ENCODE measurements at places on chromosomes 2 and 18.

GRCh38 chr18:55920063-55920462 lies 332.1 kb upstream of the TCF4 start:
- no peak for DNase-seq

DNA sequence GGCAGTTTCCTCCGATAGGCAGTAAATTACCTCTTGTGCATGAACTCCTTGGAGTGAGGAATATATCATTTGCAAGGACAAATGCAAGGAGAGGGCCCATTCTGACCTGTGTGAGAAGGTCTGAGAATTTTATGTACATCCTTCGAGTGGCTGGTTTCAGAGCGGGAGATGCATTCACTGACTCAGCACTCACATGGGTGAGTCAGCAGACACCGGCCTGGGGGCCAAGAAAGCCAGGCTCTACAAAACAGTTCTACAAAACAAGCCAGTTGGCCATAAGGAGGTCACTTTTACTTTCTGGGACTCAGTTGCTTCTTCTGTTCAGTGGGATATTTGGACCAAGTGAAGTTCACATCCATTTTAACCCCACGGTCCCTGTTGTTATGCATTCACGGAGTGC lies 35.3 kb downstream of the CYP26B1 start:
- no peak for DNase-seq

DNA sequence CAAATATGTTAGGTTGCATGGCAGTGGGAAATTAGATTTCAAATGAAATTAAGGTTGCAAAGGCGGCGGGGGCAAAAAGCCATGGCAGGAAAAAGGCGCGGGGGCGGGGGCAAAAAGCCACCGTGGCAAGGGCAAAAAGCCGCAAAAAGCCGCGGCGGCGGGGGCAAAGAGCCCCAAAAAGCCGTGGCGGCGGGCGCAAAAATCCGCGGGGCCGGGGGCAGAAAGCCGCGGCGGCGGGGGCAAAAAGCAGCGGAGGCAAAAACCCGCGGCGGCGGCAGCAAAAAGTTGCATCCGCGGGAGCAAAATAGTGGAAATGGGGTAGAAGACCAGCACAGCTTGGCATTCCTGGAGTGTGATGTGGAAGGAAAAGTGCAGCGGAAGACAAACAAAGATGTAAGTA lies 417.1 kb downstream of the ANKRD30B start:
- no peak for DNase-seq

- DNase-seq, result no peak
Measured at GRCh38 chr2:145360129-145360790, 840.3 kb upstream of the ZEB2 start.

- DNase-seq, result no peak
Measured at GRCh38 chr2:219461047-219461514, 26.4 kb downstream of the SPEG start.

GRCh38 chr18:8525692-8526091 lies 83.5 kb upstream of the RAB12 start:
- no peak for DNase-seq

DNA sequence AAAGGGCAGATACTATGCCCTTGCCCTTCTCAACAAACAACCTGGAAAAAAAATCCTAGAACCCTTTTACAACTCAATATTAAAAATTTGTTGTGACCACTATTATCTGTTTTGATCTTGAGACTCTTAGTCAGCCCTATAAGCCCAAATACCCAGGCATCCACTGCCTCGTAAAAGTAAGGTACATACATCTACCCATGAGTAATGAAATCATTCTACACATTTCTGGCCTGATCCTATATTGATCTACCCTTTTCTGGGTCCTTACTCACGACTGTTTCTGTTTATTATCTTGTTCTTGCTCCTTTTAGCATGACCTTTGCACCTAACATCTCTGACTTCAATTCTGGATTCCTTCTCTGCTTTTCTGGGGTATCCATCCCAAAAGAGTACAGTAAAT lies 56.8 kb downstream of the SCG2 start:
- no peak for DNase-seq

DNA sequence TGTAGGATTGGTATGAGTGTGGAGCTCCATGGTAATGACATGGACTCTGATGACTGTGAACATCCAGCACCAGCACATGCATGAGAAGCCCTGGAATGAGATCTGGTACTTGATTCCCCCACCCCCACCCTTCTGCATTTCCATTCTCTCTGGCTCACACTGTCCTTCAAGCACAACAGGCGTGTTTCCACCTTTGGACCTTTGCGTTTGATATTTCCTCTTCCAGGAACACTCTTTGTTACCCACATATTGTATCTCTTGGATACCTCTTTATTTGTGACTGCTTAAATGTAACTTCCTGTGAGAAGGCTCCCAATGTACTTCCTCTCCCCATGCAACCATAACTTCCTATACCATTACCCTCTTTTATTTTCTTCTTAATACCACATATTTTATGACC lies 263.8 kb downstream of the HNMT start:
- no peak for DNase-seq

DNA sequence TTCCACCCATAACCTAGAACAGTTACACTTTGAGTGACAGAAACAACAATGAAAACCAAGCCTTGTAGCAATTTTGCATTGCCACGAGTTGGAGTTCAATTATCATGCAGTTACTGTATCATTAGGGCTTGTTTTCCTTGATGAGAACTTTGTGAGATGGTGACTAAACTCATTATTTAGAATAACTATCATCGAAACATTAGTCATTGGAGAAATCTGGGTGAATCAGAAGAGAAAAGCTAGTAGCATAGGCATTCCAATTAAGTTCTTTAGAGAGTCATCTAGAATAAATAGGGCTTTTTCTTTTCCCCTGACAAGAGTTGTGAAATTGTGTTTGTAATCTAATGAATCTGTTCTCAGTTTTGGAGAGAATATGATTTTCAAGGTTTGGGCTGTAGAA lies 122.8 kb upstream of the DOCK10 start:
- DNase-seq, result no peak

- DNase-seq, result no peak
Measured at GRCh38 chr2:160085662-160086061, 23.2 kb upstream of the PLA2R1 start.

DNA sequence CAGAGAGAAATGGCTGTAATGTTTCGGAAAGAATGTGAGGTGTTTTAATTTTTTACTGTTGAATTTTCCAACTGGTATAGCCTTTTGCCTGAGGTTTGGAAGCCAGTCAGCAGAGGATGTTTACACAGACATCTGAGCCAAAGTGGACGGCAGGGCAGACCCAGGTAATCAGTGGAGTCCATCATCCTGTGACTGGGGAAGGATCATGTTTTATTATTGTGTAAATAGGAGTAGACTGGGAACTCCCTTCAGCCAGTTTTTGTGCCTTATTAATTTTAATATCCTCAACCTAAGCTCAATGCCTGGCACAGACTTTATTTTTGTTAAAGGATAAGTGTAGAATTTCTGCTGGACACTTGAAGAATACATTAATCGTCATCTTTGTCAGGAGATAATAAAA lies 142.0 kb upstream of the GAREM1 start:
- DNase-seq, result no peak

DNA sequence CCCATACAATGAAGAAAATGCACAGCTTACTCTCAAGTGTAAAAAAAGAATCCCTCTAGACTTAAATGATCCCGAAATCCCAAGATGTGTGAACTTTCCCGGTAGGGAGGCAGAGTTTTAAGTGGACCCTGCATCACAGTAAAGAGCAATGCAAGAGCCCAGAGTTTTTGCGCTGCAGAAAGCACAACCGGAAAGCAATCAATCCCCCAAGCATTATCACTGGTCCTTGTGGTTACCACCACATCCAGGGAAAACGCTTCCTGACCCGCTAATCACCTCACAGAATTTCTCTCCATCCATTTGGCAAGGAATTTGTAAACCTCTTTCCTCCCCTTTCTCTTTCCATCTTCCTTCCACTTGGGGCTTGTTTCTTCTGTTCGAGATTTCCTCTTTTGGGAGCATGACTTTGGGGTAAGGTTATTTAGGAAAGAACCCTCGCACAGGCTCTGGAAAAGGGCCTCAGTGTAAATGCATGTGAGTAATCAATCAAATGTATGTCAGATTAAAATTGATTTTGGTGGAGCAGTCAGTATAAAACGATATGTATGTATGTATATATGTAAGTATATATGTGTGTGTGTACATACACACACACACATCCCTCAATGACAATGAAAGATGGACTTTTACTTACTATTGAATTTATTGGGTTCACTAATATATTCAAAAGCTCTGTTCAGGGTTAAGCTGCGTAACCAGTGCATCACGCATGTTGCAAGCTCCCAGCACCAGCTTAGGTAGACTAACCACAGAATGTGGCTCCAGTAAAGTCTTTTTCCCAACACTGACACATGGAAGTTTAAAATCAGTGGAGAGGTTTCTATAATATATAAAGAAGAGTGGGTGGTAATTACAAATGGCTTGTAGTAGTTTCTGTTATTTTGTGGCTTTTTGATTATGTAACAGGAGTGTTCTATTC lies 1.6 kb downstream of the PLCL1 start:
- peak; percentile 50 for DNase-seq

DNA sequence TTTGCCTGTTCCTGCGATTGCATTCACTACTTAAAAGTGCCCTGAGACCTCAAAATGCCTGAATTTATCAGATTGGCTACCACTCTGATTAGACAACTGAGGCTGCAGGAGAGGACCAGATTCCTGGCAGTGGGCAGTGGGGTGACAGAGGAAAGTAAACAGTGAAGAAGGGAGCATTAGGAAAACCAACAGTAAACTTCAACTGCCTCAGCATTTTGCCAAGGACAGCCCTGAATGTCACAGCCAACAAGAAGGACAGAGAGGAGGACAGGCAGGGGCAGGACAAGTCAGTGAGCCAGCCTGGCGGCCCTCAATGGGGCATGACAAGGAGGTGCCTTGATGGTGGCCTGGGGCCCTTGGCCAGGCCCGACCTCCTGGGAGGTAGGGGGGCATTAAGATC lies 24.3 kb downstream of the ACMSD start:
- no peak for DNase-seq

DNA sequence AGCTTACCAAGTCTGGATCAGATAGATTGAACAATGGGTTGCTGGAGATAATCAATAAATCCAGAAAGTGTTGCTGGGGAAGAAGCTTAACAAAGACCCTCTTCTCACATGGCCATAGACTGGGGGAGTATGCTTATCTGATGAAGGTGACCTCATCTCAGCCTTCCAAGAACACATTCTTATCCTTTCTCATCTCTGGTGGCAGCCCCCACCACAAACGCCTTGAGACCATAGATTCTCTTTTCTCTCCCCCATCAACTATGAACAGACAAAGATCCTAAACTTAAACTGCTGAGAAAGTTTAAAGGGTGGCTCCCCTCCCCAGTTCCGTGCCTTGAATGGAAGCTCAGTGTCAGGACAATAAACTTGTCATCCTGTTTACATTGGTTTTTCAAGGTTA lies 428.7 kb upstream of the TRIB2 start:
- no peak for DNase-seq

GRCh38 chr2:140353541-140353940 lies 1573.4 kb upstream of the NXPH2 start:
- DNase-seq, result no peak

- DNase-seq, result no peak
Measured at GRCh38 chr18:77573571-77573970, 323.9 kb downstream of the GALR1 start.

- no peak for DNase-seq
Measured at GRCh38 chr2:46225150-46225625, 72.0 kb upstream of the EPAS1 start.

- no peak for DNase-seq
Measured at GRCh38 chr2:37816686-37817085, 108.4 kb upstream of the RMDN2 start.

DNA sequence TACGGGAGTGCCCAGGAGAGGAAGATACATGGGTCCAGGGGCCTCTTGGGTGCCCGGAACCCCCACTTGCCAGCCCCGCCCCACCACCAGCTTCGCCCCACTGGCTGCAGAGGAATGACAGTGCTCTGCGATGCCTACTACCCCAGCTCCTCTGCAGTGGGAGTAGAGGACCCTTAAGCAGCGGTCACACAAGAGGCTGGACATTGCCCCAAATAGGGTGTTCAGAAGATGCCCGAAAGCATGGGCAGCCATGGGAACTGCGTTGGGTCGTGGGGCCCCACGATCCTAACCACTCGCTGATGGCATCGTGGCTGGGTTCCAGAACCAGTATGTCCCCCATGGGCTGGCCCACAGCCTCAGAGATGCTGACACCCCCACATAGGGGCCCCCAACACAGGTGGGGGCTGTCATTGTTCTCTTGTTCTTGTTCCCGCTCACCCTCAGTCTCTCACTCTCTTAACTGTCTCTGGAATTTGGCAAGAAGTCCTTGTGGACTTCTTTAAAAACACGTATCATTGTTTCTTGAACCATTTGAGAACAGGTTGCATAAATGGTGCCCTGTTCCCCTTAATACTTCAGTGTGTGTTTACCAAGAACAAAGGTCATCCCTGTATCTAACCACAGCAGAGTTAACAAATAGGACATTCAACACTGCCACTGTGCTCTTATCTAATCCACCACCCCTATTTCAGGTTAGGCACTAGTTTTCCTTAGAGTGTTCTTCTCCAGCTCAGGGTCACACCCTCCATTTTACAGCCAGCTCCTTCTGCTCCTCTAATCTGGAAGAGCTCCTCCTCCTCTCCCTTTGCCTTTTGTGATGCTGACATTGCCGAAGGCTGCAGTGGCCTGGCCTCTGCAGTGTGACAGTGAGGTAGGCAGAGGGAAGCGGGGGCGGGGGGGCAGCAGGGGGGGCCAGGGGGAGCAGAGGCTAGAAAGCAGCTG lies 76.3 kb downstream of the STPG4 start:
- no peak for DNase-seq

DNA sequence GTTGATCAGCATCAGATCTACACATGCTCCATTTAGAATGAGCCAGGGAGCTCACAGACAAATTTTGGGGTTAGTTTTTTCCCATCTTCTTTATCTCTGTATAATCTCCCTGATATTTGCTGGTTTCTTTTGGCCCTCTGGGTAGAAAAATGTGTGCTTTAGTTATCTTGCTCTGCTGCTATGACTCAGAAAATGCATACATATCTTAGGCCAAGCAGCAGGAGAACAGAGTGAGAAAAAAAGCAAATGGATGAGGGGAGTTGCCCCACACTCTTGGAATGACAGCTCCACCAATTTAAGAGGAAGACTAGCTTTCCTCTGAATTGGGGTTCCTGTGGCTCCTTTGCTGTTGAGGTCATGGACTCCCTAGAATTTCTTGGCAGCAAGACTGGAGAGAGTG lies 331.8 kb downstream of the KCNJ3 start:
- DNase-seq, result no peak

DNA sequence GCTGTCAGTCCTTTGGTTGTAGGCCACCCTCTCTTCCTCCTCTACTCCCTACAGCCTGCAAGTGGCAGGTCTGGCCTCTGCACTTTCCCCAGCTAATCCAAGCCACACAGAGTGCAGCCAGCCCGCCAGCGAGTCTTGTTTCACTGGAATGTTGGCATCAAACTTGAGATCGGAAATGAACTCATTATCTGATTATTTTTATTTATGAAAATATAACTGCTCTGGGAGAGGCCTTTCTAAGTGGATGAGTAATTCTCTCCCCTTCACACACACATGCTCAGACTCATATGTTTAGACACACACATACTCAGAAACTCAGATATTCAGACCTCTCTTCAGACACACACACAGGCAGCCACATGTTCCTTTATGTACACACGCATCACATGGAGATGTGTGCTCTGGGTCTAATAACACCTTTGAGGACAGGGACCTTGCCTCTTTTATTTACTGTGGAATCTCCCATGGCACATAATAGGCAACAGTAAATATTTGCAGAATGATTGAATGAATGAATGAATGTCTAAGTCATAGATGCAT lies 151.3 kb downstream of the ZFP36L2 start:
- DNase-seq, result no peak

Measured in AML-193 (cell line).